ENCODE measurements at places on chromosomes 2 and 18.

- DNase-seq, result no peak
Observed at GRCh38 chr2:177478029-177478428, 85.5 kb downstream of the AGPS start.

DNA sequence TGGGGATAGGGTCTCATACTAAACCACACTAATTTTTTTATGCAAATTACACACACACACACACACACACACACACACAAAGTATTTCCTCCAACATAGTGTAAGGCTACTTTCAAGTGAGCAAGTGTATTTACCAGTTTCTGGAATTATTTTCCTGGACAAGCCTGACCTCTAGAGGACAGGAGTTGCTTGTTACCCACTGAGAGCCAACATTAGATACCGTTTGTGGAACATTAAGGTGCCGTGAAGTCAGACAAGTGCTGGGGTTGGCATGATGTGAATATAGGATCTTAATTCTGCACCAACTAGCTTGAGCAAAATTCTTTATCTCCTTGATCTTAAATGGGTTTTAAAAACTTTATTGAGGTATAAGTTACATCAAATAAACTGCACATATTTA, 39.3 kb upstream of the SERPINB2 start:
- no peak for DNase-seq

GRCh38 chr2:109613081-109613921, 465 bp downstream of the SEPTIN10 start:
- no peak for DNase-seq

GRCh38 chr2:231548752-231549151, 18.5 kb upstream of the NMUR1 start:
- no peak for DNase-seq

DNA sequence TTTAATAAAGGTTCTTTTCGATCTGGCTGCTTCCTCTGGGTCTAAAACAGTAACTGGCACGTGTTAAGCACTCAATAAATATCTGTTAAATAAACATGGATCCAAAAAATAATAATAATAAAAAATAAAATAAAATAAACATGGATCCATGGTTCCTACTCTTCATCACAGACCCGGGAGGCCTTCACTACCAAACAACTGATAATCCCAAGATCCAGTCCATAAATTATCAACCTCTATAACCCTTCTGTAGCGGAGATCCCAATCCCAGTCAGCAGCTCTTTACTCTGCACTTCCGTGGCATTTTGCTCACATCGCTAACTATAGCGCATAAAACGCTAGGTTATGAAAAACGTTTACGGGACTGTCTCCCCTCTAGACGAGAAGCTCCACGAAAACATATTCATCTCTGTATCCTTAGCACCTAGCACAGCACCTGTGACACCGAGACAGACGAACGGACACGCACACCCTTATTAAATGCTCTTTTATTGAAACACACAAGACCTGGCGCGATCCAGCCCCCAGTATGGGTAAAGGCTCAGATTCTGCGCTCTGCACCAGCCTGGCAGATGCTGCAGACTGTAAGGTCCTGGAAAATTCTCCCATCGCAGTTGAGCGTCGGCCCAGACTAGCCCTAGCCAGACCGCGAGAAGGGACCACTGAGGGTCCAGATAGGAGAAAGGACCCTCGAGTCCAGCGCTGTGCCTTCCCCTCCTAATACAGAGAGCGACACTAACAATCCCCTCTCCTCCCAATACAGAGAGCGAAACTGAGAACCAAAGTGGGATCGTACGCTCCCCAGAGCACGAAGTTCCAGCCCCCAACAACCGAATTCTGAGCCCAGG, 770 bp downstream of the NBAS start:
- no peak for DNase-seq

GRCh38 chr2:40430776-40431599, 20.9 kb downstream of the SLC8A1 start:
- no peak for DNase-seq

- no peak for DNase-seq
Observed at GRCh38 chr2:82735336-82735735, 1723.7 kb downstream of the SUCLG1 start.

- peak; percentile 64 for DNase-seq
Observed at GRCh38 chr2:9565436-9566153, 10.0 kb upstream of the ADAM17 start.

- no peak for DNase-seq
Observed at GRCh38 chr2:77101796-77102452, 420.3 kb downstream of the LRRTM4 start.

DNA sequence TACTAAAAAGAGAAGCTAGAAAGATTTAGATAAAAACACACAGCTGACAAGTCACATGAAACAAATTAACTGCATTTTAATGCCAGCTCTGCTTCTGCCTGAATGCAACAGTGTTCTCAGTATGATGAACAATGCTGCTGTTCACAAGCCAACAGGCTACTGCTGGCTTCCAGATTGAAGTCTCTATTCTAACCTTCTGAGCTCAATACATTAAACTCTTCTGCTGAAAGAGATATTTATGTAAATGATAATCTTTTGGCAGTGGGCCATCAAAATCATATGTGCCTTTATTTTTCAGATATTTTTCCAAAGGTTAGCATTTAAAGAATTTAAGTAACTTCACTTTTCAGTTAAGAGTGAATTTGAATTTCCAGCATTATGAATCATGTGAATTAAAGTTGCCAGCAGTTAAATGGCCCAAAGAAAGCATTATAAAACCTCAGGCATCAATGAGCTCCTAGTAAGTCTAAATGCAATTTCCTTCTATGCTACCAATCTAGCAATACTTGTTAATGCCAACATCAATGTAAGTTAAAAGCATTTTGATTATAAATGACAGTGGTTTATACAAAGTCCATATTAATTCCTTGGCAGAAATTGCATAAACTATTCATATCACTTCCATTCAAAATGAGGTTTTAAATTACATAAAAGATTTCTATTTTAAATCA, 72.4 kb downstream of the ID2 start:
- DNase-seq, result no peak

DNA sequence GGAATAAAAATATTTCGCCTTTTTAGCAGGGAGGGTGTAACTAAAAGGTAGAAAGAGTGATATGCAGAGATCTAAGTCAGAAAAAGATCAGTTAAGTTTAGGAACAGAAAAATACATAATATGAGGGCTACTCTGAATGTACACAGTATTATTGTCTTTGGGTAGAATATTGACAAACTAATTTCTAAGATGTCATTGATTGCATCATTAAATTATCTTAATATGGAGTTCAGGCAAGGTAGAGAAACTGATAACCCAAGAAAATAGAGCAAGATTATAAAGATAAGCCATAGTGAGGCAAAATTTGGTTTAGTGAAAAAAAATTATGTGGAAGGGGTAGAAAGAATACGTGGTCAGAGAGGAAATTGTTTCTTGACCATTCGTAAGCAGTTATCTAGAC, 629.0 kb upstream of the NXPH2 start:
- no peak for DNase-seq

DNA sequence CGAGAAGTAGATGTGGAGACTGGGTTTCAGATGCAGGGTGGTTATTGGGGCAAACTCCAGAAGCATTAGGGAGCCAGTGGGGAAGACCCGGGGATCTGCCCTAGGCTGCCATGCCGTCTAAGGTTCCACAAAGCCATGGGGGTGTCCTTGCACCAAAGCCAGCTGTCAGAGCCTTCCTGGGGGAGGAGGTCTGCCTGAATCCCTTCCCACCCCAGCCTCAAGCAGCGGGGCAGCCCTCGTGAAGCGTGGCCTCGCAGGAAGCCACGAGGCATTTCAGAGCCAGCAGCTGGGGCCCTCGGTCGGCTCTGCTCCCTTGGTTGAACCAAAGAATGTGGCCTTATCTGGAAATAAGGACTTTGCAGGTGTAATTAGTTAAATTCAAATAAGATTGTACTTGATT, 51.2 kb upstream of the UBE2F start:
- no peak for DNase-seq

DNA sequence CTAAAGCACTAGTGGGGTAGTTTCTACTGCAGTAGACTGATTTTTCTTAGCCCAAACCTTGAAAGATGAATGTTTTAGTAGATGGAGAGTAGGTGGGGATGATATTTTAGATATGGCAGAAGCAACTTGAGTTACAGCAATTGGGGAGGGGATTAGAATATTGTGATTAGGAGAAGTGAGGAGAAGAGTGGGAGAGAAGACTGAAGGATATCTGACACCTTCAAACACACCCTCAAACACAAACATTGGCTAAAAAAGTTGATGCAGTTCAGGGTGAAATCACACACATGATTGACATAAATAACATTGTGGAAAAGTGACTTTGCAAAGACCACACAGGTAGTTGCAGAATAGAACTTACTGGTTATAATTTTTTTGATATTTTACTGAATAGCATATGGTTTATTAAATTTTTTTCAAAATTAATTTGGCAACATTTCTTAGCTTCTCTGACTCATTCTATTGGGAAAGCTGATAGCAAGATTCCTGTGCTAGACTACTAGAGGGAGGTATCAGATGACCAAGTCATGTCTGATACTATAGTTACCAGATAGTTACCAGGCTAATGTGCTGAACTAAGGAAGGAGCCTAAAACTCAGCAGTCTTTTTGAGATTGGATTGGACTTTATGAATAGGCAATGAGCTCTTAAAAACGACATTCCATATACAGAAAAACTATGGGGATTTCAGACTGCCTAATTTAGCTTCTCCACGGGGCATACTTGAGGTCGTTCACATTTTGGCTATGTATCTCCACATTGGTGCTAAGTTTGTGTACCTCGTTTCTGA, 73.0 kb downstream of the ACTR3 start:
- DNase-seq, result no peak

- DNase-seq, result no peak
Observed at GRCh38 chr2:156436497-156437085, 412 bp downstream of the GPD2 start.

DNA sequence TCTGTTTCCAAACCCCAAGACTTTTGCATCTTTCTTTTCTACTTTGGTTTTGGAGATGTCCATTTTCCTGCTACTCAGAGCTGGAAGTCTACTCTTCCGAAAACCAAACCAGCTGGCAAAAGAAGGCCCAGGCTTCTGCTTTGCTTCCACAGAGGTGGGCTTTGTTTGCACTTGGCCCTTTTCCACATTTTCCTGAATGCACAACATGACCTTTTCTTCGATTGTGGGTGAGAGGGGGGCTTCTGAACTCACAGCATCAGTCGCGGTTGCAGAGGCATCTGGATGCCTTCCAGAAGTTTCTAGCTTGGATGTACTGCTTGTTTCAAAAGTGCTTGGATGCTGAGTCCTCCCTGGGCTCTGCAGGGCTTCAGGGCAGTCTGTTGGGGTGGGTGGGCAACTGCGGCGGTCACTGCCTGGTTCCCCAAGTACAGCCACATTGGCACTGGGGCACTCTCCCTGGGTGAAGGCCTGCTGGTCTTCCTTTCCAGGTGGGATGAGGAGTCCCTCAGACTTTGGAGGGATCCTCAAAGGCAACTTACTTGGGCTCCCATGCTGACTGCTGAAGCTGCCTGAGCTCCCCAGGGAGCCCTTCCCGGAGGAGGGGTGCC, 112.3 kb upstream of the LYPD1 start:
- DNase-seq, result no peak

- DNase-seq, result no peak
Observed at GRCh38 chr2:208607694-208608093, 201.1 kb downstream of the PTH2R start.

DNA sequence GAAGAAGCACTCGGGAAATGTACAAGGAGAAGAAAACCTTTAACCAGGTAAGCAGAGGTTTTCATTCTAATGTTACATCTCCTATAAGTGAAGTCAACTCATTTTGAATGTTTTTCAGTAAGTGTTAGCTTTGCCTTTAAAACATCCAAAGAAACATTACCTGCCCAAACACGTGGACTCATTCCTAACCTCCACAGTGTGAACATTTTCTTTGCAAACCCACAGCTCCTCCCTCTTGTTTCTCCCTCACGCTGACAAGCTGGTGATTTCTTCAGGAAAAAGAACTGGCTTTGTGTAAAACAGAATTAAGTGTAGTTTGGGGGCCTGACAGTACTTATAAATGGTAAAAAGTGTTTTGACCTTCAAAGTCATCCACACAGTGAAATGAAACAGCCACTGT, 72.5 kb downstream of the MTCL1 start:
- DNase-seq, result no peak

- no peak for DNase-seq
Observed at GRCh38 chr2:122815120-122815519, 1059.7 kb downstream of the TSN start.

GRCh38 chr2:189609853-189610252, 29.3 kb upstream of the SLC40A1 start:
- no peak for DNase-seq

- no peak for DNase-seq
Observed at GRCh38 chr2:17164550-17164949, 353.7 kb downstream of the RAD51AP2 start.

DNA sequence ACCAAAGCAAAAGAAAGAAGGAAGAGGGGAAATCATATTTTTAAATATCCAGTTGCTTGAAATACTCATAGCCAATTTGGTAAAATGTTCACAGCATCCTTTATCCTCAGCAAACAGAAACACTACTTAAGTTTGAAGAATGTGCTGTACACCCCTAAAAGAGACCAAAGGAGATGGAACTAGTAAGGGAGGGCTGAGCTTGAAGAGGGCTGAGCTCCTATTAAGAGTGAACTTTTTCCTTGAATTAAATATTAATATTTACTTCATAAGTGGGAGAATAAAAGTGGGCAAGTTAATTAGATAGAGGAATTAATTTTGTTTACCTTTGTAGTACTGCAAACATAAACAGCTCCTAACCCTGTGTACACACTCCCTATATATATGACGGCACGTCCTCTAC, 7.0 kb downstream of the EVX2 start:
- no peak for DNase-seq

- no peak for DNase-seq
Observed at GRCh38 chr2:86557836-86558235, 5.4 kb downstream of the CHMP3 start.

GRCh38 chr2:60297296-60298005, 256.0 kb downstream of the BCL11A start:
- no peak for DNase-seq

DNA sequence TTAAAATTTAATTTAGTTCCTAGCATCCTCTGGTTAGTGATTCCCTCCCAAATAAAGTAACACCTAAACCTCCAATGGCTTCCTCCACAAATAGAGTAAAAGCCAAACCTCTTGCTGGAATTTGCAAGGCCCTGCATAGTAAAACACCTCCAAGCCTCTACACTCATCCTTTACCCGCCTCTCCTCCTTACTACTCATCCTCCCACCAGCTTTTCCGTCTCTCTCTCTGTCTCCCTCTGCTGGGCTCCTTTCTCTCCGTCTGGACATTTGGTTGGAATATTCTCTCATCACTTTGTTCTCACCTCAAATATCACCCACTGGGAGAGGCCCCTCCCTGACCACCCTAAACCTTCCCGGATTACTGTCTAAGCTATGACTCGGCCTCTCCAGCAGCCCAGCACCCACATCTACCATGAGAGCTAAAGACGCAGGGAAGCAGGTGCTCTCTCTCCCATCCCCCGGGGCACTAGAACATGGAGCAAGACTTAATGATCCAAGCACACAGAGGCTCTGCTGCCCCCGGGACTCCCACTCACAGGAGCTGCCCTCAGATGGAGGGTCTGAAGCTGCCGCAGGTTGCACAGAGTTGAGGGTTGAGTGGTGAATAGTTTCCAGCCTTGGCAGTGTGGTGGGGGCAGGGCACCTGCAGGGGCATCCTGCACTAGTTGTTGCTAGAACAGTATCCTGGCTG, 167.2 kb downstream of the FBXO15 start:
- DNase-seq, result no peak

Measured in RWPE2 (cell line).